ENCODE measurements at places on chromosomes 5 and 9.
A peak's percentile ranks its signal among the peaks of the same experiment; 100 is the strongest.

DNA sequence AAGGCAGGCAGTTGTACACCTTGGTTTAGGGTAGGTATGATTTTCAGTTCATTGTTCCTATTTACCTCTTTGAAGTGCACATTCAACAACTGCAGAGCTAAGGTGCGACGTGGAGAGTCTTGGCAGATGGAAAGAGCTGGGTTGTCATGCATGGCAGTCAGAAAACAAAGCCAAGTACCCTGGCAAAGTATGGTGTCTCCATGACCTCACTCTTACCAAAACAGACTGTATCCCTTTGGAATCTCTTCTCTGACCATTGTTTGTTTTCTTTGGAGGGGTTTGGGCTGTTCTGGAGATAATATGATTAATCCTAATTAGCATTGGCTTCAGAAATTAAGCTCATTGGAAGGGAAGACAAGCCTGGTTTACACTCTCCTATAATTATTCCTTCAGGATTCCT lies 665.7 kb downstream of the DNAH5 start:
- no peak for DNase-seq

DNA sequence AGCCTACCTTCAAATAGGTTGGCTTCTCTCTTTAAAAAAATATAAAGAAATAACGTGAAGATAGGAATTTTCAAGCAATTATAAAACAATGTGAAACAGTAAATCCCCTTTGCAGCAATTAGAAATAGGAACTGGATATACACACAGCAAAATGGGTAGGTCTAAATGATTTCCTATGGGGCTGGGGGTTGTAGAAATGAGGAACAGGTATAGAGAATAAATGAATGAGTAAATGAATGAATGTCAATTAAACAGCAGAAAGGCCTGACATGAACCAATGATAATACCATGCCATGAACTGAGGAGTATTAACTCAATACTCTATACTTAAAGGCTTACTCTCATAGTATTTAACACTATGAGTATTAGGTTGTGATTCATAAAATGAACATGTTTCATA lies 21.6 kb downstream of the SSBP2 start:
- no peak for DNase-seq

DNA sequence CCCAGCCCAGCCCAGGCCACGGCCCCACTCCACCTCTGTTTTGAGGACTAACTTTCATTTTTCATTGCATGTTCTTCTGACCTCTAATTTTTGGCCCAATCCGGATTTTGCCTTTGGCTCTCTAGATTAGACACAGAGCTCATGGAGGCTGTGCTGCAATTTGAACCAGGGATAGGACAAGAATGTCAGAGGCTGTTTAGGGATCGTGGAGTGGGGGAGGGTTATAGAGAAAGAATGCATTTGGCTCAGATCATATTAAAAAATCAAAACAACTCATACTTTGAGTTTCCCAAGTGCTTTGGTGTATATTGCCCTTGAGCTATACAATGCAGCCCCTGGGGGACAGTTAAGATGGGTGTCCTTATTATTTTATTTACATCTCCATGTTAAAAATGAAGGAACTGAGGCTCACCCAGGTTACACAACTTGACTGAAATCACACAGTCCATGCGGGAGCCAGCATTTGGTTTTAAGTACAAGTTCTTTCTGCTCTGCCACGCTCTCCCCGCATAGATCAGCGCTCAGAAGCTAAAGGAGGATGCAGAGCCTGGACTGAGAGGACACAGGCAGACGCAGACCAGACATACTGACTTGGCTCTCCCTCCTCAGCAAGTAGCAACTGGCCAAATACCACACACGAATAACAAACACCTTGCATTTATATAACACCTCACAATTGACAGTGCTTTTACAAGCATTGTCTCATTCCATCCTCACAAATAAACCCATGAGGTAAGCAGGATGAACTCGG lies 126.4 kb upstream of the RAI14 start:
- no peak for DNase-seq

DNA sequence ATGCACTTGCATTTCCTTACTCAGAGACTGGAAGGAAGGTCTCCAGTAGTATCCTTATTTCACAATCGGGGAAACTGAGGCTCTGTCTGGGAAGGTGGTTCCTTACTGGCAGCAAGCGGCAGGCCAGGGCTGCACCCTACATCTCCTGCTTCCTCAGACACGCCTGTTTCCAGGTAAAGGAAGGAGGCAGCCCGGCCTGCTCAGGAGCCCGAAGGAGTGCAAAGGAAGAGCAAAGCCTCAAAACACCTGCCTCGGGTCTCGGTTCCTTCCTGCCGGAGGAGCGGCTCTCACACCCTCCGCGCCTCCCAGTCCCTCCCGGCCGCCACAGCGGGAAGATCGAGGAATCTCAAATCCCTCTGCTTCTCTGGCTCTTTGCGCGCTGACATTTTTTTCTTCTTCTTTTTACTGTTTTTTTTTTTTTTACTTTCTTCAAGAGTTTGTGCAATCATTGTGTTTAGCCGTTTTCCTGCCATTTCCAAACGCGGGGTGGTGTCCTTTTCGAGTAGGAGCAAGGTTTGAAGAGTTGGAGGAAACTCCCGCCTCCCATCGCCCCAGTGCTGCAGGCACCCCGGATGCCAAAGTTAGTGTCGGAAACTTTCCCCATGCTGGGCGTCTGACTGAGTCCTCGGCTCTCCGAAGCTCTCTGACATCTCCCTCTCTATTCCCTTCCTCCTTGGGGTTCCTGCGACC lies 1.0 kb downstream of the GGTA1 start:
- peak; percentile 52 for DNase-seq

- DNase-seq, result no peak
These were observed 1.4 kb upstream of the PKD2L2 start for GRCh38 chr5:137887831-137888230.

DNA sequence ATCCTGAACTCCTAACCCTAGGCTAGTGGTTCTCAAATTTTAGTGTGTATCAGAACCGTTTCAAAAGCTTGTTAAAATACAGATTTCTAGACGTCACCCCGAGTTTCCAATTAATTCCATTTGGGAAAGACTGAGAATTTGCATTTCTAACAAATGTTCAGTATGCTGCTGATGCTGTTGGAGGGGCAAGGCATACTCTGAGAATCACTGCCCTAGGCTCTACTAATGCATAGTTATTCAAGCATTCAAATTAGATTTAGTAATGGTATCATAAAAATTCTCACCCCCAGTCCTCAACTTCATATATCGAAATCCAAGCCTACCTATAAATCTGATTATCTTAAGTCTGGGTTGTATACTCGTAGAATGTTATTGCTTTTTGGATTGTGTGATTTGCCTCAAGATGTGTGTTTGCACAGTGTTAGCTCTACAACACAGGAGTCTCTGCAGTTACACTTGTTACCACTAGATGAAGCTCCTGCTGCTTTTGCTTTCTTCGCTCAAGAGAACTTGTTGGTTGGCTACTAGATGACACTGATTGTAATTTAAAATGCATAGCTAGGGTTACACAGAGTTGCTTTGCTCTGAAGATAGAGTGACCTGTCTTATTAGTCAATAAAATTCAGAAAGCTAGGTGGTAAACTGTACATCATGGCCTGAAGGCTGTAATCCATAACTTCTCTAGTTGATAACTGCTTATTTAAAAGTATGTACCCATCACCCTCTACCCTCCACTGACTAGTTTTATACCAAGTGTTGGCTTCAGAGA lies 7.5 kb upstream of the ERAP2 start:
- no peak for DNase-seq

- peak; percentile 83 for DNase-seq
These were observed at the start of gene CDC20B for GRCh38 chr5:55172937-55173686. TSS of gene CDC20B (minus strand) at chr5:55173177. CDS start at chr5:55173000, 177 bp downstream.

- no peak for DNase-seq
These were observed 115.8 kb downstream of the EFNA5 start for GRCh38 chr5:107554776-107555424.

DNA sequence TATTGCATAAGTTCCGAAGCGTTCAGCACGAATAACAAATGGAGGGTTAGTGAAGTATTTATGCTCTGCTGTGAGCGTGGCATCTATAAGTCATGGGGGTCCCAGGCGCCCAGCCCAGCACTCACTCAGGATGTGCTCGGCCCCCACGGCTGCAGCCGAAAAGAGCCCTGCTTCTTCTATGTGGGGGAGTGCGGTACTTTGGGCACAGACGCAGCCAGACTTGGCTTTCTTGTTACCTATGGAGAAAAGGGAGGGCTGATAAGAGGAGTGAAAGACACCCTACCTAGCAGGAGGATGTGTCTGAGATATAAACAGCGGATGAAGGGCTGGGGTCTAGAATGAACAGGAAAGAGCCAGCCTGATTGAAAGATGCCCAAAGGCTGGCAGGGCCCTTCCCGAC lies 51.4 kb downstream of the MRPL36 start:
- DNase-seq, result no peak

- DNase-seq, result no peak
These were observed 1696.9 kb upstream of the WWC1 start for GRCh38 chr5:166594567-166594966.

GRCh38 chr9:2286825-2287455 lies 271.8 kb downstream of the SMARCA2 start:
- DNase-seq, result no peak

DNA sequence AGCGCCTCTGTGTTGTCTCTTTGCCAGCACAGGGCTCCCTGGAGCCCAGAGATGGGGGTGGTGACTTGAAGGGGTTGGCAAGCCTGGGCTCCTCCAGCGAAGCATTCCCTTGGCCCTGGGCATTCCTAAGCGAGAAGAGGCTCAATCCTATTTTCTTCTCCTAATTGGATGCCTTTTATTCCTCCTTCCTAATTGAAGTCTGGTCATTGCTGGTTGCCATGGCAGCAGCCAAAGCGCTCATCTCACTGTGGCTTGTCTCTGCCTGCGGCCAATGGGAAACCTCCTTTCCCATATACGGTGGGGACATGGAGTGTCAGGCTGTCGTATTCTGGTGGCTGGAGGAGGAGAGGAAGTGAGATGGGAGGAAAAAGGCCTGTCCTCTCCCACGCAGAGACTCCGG lies 52.3 kb upstream of the RARS1 start:
- no peak for DNase-seq

- no peak for DNase-seq
These were observed 31.0 kb downstream of the DOCK2 start for GRCh38 chr5:169667896-169668674.

DNA sequence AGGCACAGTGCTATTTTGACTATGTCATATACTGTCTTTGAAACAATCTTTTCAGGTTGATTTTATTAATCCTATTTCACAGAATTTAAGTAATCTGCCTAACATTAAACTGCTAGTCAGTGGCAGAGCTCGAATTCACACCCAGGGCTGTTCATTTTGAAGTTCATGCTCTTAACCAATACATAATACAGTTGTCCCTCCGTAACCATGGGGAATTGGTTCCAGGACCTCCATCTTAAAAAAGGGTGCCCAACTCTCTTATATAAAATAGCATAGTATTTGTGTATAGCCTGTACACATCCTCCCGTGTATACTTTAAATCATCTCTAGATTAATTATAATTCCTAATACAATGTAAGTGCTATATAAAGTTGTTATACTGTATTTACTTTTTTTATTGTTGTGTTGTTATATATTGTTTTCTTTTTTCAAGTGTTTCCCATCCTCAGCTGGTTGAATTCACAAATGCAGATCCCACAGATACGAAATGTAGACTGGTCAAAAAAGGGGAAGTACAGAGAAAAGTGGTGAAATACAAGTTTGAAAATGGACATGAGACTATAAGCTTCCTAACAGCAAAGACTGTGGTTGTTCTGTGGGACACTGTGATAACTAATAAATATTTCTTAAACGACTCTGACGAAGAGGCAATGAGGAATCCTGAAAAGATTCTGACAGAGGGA lies 18.3 kb downstream of the RFX3 start:
- DNase-seq, result no peak

DNA sequence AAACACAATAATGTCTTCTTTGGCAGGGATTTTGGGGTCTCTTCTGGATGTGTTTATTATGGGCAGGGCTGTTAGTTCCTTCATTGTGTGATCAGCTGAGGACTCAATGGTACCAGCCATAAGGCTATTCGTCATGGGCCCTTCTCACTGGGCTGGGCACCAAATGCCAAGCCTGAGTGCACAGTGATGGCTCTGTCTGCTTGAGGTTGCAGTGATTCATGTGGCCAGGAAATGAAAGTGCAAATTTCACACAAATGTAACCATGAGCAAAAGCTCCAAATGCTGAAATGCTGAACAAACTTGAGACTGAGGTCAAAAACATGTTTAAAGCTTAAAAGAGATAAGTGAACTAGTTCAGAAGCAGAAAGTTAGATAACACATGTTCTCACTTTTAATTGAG lies 191.0 kb downstream of the TARS1 start:
- no peak for DNase-seq

DNA sequence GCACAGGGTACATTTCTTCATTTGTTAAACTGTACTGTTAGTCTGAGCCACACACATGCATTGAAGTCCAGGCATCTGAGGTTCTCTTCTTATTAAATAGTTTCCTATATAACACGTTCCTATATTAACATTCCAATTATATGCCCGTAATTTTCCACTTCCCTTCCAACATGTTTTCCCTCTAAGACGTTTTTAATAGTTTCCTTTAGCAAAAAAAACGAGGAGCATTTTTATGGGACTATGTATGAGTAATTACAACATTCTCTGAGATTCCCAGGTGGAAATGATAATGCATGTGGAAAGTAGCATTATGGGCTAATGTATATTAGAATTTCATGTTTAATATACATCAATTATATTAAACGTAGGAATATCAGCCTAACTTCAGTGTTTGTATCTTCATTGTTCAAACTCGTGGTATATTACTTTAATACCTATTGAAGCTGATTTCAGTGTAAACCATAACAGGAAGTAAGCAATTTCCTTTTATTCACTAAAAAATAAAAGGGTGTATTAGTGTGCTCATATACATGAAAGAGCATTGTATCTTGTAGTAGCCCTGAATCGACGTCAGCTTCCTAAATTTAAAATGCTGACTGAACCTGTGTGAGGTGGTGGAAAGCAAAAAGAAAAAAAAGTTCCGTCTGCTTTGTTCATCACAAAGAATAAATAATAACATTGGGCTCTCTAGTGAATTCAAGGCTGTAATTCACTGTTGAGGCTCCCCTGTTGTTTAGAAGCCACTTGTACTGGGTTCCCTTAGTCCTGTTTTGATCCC lies 11.3 kb downstream of the SMARCA2 start:
- DNase-seq, result no peak
